ENCODE measurements at places on chromosomes 7 and 10. TPM values are rescaled to one million over a fixed set of nuclear protein-coding genes. Genes with fewer than 3 reads are reported as not detected.
A peak's percentile ranks its signal among the peaks of the same experiment; 100 is the strongest.

Gene SEMA3C
- 0.26 TPM for total RNA-seq

DNA sequence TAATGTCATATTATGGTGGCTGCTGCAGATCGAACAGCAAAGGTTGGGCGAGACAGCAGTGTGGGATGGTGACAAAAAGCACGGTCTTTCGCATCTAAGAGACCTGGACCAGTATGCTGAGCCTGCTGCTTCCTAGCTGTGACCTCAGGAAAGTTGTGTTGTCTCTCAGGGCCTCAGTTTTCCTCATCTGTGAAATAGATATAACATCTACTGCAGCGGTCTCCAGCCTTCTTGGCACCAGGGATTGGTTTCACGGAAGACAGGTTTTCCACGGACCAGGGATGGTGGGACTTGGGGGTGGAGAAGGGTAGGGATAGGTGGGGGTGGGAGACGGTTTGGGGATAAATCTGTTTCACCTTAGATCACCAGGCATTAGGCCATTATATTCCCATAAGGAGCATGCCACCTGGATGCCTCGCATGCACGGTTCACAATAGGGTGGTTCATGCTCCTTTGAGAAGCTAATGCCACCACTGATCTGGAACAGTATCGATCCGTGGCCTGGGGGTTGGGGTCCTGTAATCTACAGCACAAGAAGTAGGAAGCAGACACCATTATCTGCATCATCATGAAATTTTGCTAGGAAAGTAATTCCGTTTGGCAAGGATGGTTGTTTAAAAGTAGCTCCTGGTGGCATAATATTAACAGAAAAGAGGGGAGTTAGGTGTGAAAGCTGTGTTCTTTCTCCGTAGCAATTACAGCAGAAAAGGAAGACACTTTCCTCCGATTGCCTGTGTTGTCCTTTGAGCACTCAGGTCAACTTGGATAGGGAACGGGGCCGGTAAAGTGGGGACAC is 10.8 kb downstream of the KLF6 start:
- DNase-seq, result no peak

DNA sequence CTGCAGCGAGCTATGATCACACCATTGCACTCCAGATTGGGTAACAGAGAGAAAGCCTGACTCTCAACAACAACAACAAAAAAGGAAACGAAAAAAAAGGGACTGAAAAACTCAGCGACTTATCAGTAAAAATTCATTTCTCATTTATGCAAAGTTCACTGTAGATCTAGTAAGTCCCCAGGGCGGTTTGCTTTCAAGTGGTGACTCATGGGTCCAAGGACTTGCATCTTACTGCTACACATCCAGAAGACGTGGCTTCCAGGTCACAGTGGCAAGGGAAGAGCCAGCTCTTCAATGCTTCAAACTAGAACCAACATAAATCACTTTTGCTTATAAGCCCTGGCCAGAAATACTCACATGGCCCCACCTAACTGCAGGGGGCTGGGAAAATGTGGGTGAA is 178.3 kb upstream of the AUTS2 start:
- no peak for DNase-seq

Gene AGAP5
- 8.0 TPM for total RNA-seq

DNA sequence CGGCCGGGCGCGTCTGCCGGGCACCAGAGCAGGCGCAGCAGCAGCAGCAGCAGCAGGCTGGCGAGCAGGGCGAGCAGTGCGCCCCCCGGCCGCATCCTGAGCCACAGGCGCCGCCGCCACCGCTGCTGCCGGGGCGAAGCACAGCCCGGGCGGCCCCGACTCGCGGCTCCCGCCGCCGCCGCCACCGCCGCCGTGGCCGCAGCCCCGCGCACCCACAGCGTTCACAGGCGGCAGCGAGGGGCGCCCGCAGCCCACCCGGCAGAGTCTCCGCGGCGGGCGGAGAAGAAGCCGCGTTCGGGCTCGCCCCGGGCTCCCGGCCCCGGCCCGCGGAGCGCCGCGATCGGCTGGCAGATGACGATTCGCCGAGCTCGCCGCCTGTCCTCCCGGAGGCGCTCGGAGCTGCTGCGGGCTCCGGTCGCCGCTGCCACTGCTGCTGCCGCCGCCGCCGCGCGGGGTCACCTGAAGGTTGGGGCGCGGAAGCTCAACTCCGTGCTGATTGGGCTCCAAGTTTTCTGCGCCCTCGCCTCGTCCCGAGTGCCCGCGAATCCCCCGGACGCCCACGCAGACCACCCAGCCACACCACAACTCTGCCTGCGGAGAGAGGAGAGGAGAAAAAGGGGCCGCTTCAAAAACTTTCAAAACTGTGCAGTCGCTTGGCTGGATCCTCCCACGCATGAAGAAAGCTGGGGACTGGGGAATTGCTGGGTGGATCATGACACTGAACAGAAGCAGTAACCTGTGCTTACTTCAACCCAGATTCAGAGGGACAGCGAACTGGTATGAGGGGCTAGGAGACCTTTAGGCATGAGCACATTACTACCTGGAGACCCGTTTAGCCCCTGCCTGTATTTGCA is at the start of gene ST8SIA6:
TSS of gene ST8SIA6 (minus strand) at position 435 of the 854 bp plus-strand sequence. CDS start at position 95, 340 bp downstream.
- DNase-seq, result peak; percentile 52

- no peak for DNase-seq
Observed at GRCh38 chr7:40586197-40586596, 451.4 kb downstream of the SUGCT start.

Gene CRPPA
- total RNA-seq, result 3.2 TPM

GRCh38 chr7:155979566-155979965 is 167.3 kb upstream of the SHH start:
- no peak for DNase-seq

DNA sequence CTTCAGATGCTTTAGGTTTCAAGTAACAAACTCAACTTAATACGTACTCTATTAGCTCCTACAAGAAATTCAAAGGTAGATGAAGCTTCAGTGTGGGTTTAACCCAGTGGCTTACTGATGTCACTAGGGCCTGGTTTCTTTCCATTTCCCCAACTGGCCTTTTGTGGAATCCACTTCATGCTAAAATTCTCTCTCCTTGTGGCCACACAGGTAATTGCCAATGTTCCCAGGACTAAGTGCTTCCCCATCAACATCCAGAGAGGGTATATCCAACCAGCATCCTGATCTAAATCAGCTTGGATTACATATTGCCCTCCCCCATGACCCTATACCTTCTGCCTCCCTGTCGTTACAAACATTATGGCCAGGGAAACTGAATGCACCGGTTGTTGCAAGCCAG is 10.7 kb downstream of the FBXL13 start:
- DNase-seq, result no peak

Gene FAM53B
- total RNA-seq, result 21.0 TPM

- no peak for DNase-seq
Observed at GRCh38 chr10:48901319-48901718, 38.3 kb downstream of the LRRC18 start.

GRCh38 chr10:107434854-107435253 is 270.3 kb upstream of the SORCS1 start:
- DNase-seq, result no peak

DNA sequence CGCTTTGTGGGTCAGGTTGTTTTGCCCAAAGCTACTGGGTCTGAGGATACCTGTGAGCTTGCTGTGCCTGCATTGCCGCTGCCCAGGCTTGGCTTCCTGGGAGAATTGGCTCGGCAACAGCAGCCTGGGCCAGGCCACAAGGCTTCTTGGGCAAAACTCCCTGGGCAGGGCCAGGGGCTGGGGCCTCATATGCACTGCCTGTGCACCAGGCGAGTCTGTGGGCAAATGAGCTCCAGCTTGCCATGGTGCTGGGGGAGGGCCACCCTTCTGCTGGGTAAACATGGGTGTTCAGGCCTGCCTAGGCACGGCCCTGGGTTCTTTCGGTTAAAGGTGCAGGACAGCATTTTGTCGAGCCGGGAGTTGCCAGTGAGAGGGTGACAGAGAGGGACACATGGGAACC is 19.4 kb downstream of the ZMIZ1 start:
- no peak for DNase-seq

- DNase-seq, result no peak
Observed at GRCh38 chr7:37714606-37715005, 31.0 kb downstream of the GPR141 start.

- DNase-seq, result no peak
Observed at GRCh38 chr10:30675791-30676718, 46.5 kb upstream of the LYZL2 start.

Gene EPHA1
- total RNA-seq, result 7.1 TPM

Gene SPDYE2B
- total RNA-seq, result not detected

DNA sequence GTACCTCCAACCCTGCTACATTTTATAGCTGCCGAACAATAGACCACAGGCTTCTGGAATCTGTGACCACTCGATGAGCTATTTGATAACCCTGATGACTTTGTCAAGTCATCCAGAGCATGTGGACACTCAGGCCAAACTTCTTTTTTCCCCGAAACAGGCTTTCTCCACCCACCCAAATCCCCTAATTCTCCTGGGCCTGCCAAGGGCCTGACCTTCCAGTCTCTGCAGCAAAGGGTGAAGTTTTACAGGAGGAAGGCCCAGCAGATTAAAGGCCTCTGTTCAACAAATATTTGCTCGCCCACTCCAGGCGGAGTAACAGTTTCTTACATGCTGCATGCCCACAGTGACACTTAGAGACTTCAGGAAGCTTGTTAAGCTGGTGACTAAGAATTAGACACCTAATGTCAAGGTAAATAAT is 2.0 kb downstream of the JCAD start:
- no peak for DNase-seq

- no peak for DNase-seq
Observed at GRCh38 chr7:130401101-130401500, 20.8 kb downstream of the CPA1 start.

DNA sequence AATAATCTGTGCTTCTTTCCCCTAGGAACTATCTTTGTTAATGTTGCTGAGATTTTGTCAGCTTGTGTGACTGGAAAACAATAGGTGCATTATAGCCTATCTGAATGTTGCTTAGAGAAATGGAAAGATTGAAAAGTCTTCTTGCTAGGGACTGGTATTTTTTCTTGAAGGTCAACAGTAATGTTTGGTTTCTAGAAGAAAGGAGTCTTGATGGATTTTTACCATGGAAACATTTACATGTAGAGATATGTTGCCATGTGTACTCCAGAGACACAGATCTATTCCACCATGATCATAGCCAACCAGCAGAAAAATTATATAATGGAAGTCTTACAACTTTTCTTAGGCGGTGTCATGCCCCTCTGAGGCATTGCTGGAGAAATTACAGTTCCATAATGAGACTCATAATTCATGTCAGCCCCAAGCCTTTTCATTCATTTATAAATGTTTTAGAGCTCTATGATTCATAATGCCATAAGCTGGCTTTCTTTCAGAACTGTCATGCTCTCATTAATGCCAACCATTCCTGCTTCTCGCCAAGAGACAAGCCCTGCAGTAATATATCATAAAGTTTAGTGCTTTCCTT is 175.1 kb upstream of the PTPRZ1 start:
- DNase-seq, result no peak

- no peak for DNase-seq
Observed at GRCh38 chr10:86664341-86665217, 3.7 kb upstream of the LDB3 start.

DNA sequence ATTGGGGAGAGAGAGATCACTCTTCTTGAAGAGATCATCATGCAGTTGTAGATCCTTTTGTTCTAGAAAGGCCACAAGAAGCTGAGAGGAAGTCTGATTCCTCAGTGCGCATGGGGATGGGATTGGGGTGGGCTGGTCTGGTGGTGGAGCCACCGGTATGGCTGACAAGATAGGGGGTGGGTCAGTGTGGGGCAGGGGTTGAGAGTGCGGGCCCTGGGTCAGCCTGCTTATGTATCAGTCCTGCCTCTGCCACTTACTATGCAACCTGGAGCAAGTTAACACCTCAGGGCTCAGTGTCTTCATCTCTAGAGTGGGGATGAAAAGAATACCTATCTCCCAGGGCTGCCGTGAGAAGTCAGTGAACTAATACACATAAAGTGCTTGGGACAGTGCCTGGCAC is 8.0 kb downstream of the SMARCD3 start:
- no peak for DNase-seq

- DNase-seq, result no peak
Observed at GRCh38 chr10:110404413-110404812, 93.3 kb upstream of the DUSP5 start.

DNA sequence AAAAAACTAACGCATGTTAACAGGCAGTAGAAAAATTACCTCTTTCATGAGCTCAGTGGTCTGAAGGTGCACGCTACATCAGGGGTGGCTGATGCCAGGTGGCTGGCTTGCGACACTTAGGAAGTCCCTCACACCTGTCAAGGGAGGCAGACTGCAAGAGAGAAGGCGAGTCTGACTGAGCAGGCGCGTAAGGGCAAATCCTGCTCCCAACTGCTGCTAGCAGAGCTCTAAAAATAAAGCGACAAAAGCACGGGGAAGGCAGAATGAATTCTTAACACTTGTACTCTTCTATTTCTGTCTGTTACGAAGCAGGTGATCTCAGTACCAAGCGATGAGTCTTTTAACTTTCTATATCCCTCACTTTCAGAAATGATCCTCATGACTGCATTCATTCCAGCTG is 33.1 kb downstream of the CACNA2D1 start:
- no peak for DNase-seq

Gene ACBD7
- 0.33 TPM for total RNA-seq

Gene PFKFB3
- 32.3 TPM for total RNA-seq

GRCh38 chr7:120997882-120998474 is 9.5 kb downstream of the CPED1 start:
- no peak for DNase-seq

Gene TMEM213
- not detected for total RNA-seq

DNA sequence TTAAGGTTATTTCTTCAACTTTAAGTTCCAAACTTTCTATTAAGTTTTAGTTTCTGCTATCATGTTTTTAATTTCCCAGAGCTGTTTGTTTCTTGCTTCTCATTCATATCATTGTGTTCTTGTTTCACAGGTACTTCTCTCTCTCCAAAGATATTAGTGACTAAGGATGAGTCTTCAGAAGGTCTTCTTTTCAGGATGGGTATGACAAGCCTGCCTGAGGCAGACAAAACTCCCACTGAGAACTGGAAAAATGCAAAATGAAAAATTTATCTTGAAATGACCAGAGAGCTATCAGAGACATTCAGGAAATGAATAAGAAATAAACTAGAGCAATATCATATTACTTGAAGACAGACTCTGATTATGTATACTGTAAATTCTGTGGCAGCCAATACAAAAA is 110.8 kb upstream of the EGFR start:
- DNase-seq, result no peak

DNA sequence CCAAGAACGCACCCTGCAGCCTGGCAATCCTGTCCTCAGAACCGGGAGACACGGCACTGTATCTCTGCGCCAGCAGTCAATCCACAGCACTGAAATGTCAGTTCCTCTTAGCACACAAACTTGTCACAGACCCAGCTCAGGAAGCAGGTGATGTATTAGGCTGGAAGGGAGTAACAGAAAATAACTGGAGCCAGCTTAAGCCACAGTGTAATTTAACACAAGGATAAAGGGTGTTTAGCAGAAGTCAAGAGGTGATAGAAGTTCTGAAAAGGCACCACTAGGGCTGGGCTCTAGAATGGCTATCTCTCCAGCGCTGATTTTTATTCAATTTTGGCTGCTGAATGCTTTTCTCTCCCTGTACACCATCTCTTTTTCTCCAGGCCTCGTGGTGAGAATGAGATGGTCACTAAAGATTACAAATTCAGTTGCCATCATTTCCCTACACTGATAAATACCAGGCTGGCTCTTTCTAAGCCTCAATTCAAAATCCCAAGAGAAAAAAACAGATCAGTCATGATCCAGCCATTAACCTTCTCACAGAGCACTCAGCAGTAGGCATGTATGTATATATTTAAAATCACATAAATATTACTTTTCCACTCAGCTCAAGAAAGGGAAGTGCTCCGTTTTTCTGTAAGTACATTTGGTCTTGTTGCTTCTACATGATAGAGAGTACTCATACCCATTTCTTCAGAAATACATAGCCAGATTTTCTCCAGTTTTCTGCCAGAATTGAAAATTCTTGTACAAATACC is 102.7 kb upstream of the PRSS1 start:
- DNase-seq, result no peak

Gene EPDR1
- total RNA-seq, result 11.7 TPM
